ENCODE measurements at places on chromosomes 6 and 20.

GRCh38 chr6:69584913-69585729 is 211.7 kb downstream of the LMBRD1 start:
- no peak for DNase-seq

DNA sequence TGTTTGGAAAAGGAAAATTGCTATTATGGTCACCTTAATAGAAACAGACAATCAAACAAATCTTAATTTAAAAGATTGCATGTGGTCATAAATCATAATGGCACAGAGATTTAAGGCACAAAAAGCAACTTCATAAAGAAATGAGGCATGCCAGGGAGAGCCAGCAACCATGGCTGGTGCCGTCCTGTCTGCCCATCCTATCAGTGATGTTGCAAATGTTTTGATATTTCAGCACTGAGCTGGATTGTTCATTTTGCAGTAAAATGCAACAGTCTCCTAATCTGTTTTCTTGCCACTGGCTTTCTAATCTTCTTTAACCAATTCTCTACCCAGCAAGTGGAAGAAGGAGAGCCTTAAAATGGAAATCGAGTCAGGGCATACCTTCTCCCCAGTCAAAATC is 249.8 kb downstream of the SAMD5 start:
- DNase-seq: peak; percentile 72

- no peak for DNase-seq
These were observed 153.6 kb upstream of the TENT5A start for GRCh38 chr6:81906041-81906440.

DNA sequence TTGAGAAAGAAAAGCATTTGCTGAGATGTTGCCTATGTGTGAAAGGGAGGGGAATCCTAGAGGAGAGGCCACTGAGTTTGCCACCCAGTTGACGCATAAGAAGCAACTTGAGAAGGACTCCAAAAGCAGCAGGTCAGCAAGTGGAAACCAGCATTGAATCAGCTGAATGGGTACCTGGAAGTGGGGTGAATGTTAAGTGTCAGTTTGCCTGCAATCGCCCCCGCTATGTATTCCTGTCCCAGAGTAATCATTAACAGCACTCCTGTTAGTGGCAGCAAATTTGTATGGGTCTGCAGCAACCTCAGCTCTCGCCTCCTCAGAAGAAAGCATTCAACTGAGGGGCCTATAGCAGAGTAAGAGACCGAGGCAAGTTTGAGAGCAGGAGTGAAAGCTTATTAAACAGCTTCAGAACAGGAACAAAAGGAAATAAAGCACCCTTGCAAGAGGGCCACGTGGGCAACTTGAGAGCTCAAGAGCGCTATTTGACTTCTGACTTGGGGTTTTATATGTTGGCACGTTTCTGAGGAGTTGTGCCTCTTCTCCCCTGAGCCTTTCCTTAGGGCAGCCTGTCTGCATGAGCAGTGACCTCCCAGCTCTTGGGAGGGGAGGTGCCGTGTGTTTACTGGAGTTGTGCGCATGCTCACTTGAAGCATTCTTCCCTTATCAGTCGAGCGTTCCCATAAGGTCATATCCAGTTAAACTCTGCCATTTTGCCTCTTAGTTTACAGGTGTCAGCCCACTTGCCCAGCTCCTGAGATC is 122.6 kb upstream of the PHACTR1 start:
- DNase-seq: peak; percentile 52

- DNase-seq: peak; percentile 79
These were observed 84.4 kb downstream of the GMPR start for GRCh38 chr6:16322666-16323312.

DNA sequence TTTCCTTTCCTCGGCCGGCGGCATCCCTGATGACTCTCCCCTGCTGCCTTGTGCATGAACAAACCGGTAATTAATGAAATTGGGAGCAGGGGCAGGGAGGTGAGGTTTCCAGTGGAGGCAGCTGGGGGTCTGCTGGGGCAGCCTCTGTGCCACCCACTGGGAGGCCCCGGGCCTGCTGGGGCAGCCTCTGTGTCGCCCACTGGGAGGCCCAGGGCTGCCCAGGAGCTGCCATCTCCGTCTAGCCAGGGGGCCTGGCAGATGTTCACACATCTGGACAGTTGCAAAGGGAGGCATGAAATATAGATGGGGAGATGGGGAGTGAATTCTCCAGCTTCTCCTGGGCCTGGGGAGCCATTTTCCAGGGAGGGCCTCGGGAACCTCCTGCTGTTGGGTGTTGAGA is 33.8 kb downstream of the TOX2 start:
- no peak for DNase-seq

GRCh38 chr6:148593130-148593812 is 153.6 kb upstream of the UST start:
- no peak for DNase-seq

DNA sequence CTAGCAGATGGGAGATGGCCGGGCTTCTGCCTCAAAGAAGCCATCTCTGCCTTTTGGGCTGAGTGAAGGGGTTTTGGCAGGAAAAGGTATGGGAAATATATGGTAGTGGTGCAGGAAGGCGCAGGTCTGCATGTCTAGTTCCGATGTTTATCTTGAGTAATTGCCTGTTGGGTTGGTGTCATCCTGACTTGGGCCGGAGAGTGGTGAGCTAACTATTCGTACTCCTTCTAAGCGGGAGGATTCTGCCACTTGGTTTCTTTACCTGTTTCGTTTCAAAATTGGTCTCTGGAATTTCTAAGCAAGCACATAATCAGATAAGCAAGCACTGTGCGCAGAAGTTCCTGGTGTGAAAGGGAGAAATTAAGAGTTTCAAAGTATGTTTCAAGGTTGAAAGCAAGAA is 229.6 kb downstream of the SAMD5 start:
- no peak for DNase-seq
